ENCODE measurements at places on chromosomes 7 and 10.

DNA sequence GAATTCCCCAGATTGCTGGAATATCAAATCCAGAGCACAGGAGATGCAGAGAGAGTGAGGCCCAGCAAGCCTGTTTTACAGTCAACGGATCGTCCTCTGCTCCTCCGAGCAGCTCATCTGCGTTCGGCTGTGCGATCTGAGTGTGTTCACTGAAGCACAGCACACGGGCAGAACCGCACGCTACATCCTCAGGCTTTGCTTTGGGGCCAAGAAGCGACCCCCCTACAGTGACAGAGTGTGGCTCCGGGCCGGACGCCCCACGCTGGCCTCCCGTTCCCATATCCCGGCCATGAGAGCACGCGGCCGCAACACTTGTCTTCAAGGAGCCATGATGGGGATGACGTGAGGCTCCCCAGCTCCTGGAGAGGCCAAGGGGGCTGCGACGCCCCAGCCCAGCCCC is 431.4 kb downstream of the DNAJB6 start:
- no peak for DNase-seq

GRCh38 chr10:7819121-7819460 is 786 bp downstream of the TAF3 start:
- no peak for DNase-seq

DNA sequence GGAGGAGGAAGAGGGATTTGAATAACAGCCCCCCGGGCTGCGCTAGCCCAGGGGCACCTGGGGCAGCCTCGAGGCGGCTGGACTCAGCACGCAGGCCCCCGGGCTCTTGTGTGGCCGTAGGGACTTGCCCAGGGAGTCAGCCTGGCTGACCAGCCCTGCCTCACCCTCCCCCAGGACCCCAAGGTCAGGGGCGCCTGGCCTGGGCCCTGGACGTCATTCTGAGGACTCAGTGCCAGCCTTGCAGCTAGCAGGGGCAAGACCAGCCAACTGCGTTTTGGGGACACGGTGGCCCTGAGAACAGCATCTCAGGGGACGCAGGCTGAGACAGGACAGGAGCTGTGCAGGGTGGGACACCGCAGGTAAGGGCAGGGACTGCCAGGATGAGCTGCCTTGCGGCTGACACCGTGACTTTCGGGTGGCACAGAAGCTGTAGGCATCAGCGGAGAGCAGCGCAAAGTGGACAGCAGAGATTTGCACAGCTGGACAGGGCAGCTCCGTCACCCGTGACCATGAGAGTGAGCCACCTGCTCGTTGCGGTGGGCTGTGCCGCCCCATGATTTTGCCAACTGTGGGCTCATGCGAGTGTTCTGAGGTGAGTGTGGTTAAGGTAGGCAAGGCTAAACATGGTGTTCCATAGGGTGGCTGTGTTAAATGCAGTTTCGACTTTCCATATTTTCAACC is 48.1 kb upstream of the UBE3C start:
- DNase-seq: no peak

DNA sequence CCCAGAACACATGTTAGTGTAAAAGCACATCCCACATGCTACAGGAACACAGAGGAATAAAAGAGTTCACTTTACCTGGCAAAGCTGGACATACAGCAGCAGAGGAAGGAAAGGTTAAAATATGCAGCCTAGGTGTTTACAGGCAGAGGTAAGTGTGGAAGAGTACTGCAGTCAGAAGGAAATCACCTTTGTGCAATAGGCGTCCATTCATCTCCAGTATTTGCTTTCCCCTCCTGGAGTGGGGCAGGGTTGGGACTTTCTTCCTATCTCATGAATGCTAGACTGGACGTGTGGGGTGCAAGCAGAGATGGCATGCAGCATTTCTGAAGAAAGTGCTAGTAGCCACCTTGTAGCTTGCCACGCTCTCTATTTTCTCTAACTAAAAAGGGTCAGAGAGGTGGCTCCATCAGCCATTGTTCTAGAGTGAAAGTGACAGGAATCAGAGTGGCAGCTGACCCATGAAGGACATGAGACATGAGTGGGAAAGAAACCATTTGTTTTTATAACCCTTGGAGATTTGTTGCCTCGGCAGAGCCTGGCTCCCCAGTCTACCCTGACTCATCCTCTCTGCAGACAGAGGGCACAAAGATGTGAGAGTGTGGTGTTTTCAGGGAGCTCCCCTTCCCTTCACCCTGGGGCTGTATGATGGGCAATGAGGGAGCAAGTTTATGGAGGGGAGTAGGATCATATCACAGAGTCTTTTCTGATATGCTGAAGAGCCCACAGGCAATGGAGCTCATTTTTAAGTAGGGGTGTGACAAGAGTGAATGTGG is 101.2 kb upstream of the SEC61G start:
- no peak for DNase-seq

GRCh38 chr10:34764472-34764946 is 50.6 kb downstream of the PARD3 start:
- DNase-seq: no peak
